GM12865 (cell line): ENCODE measurements at places on chromosomes 11 and 22.

DNA sequence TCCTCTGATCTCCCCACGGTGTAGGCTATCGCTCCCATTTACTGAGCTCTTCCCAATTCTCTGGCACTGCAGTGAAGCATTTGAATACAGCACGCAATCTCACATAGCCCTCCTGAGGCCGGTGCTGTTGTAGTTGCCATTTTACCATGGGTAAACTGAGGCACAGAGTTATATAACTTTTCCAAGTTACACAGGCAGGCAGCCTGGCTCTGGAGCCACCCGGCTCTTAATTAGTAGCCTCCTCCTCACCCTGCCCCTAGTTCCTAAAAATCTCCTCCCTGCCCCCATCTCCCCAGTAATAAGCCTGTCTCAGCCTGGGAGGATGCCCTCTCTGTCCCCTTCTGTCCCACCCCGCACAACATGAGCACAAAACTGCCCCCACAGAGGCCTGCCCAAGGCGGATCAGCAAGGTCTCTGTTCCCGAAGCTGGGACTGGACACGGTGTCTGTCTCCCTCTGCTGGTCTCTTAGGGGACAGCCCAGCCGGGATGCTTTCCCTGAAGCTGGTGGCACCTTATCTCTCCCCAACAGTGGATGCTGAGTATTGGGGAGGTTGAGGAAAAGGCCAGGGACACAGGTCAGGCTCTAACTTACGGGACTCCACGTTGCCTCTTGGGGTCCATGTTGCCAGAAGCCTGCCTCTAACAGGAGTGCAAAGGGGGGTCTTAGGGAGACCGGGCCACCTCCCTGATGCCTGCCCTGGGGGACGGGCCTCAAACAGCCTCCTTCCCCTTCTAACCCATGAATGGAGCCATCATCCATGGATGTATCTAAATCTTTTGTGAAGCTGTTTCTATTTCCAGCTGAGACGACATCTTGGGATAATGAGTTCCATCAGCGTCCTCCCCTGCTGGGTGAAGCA, 9.1 kb upstream of the CLCF1 start:
- DNase-seq: peak; percentile 90

- DNase-seq: no peak
Observed at GRCh38 chr11:126358763-126359160, 3.3 kb downstream of the ST3GAL4 start.

- DNase-seq: no peak
Observed at GRCh38 chr22:48428631-48429371, 1398.9 kb downstream of the BRD1 start.

GRCh38 chr11:30357872-30358271, 35.0 kb downstream of the ARL14EP start:
- DNase-seq: no peak

GRCh38 chr22:47419239-47419638, 656.8 kb downstream of the TBC1D22A start:
- no peak for DNase-seq

GRCh38 chr22:20786536-20786979, 12.6 kb downstream of the SERPIND1 start:
- DNase-seq: no peak

GRCh38 chr11:124174001-124174583, 9.1 kb upstream of the OR10D3 start:
- no peak for DNase-seq

- DNase-seq: no peak
Observed at GRCh38 chr11:74086242-74086884, 77.5 kb upstream of the UCP3 start.
